Trophoblast cell (in vitro differentiated cells and primary cell): ENCODE measurements at places on chromosomes 5 and 9.

DNA sequence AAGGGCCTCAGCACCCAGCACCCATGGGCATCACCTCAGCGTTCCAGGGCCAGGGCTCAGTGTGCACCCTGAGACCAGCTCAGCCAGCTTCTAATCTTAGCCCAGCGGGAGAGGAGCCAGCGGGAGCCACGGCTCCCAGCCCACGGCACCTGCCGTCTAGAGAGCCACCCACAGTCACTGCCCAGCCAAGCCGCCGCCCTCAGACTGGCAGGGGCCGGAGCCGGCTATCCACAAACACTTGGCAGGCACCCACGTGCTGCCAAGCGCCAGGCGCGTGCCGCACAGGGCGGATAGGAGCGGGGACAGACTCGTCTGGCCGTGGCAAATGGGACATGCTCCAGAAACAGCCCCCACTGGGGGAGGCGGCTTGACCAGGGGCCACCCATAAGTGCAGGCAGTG lies 18.6 kb downstream of the BRD3 start:
- H3K27ac ChIP-seq: no peak overlapping the region
- no peak for DNase-seq
- no peaks in the 10 kb centered on the region for H3K27me3 ChIP-seq

- DNase-seq: no peak
- no peak overlapping the region for H3K4me3 ChIP-seq
- H3K27ac ChIP-seq: no peak overlapping the region
- H3K36me3 ChIP-seq: no peaks in the 10 kb centered on the region
Observed at GRCh38 chr5:119541716-119542115, 87.6 kb upstream of the FAM170A start.

- H3K4me1 ChIP-seq: no peaks in the 10 kb centered on the region
- H3K27ac ChIP-seq: no peak overlapping the region
- no peak for DNase-seq
- no peak overlapping the region for H3K4me3 ChIP-seq
Observed at GRCh38 chr9:99231711-99232110, 9.6 kb downstream of the SEC61B start.

- no peak overlapping the region for H3K27ac ChIP-seq
- H3K36me3 ChIP-seq: no peaks in the 10 kb centered on the region
- H3K4me1 ChIP-seq: no peaks in the 10 kb centered on the region
- DNase-seq: no peak
- H3K27me3 ChIP-seq: no peaks in the 10 kb centered on the region
Observed at GRCh38 chr5:93331863-93332262, 249.2 kb downstream of the NR2F1-AS1 start.

- H3K27me3 ChIP-seq: no peaks in the 10 kb centered on the region
- peaks cover 16% of the 10 kb centered on the region for H3K4me1 ChIP-seq
- H3K27ac ChIP-seq: no peak overlapping the region
Observed at GRCh38 chr5:169296419-169297143, 4.4 kb downstream of the SLIT3 start.

DNA sequence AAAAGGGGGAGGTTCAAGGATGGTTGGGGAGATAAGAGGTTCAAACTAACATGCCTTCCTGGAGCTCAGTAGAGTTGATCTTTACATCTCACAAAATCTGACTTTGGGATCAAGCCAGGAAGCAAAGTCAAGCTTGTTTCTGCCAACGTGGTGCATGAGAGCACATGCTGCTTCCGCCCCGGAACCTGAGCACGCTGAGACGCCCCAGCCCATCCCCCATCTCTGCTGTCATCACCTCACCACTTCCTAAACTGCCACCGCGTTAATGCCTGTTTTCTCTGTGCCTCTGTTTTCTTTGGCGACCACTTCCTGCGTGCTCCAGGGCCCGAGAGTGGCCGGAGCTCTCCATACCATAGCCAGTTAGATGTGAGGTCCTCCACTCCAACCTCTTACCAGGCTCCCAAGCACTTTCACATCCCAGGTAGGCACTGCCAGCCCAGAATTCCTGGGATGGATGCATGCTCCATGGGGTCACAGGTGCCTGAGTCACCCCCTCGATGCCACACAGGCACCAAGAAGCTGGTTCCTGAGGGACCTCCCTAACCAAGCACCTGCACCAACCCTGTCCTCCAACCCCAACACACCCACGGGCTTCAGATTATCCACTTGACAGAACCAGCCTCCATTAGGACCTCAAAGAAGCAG lies 31.2 kb upstream of the AFAP1L1 start:
- no peak overlapping the region for H3K4me3 ChIP-seq
- H3K4me1 ChIP-seq: peaks cover 1% of the 10 kb centered on the region
- no peak for DNase-seq
- H3K27me3 ChIP-seq: no peaks in the 10 kb centered on the region
- no peaks in the 10 kb centered on the region for H3K36me3 ChIP-seq

- no peaks in the 10 kb centered on the region for H3K36me3 ChIP-seq
- no peak overlapping the region for H3K27ac ChIP-seq
- H3K4me3 ChIP-seq: no peak overlapping the region
- no peak for DNase-seq
Observed at GRCh38 chr5:120432861-120433260, 31.2 kb upstream of the PRR16 start.

DNA sequence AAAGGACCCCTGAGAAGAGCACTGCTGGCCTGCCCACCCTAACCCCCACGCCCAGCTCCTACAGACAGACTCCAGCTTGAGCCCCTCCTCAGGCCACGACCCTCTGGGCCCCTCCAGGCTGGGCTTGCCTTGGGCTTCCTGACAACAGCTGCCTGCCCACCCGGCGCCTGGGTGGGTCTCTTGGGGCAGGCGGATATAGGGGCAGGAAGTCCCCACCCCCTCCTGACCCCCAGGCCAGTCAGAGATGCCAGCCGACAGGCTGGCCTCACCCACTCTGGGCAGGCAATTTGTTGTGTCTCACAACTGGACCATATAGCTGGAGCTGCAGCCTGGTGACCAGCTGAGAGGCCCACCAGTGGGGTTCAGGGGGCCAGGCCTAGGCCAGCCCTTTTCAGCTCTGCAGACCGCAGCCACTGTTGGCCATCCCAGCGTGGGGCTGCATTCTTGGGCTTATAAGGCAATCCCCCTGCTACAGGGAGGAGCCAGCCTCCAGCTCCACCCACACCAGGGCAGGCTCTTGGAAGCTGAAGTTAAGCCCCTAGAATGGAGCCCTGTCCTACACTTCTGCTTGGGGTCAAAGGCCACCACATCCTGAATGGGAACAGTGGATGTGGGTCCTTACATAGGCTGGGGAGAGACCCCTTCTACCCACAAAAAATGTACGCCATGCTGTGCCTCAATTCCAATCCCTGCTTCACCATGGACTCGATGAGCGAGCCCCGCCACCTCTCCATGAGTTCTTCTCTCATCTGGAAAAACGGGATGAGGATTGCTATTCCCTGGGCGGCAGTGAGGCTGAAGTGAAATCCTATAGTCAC lies 2.0 kb downstream of the PDLIM7 start:
- peaks cover 56% of the 10 kb centered on the region for H3K4me1 ChIP-seq
- peak overlapping the region; percentile 97 for H3K27ac ChIP-seq
- peaks cover 48% of the 10 kb centered on the region for H3K36me3 ChIP-seq
- peak overlapping the region; percentile 76 for H3K4me3 ChIP-seq
- no peak for DNase-seq

DNA sequence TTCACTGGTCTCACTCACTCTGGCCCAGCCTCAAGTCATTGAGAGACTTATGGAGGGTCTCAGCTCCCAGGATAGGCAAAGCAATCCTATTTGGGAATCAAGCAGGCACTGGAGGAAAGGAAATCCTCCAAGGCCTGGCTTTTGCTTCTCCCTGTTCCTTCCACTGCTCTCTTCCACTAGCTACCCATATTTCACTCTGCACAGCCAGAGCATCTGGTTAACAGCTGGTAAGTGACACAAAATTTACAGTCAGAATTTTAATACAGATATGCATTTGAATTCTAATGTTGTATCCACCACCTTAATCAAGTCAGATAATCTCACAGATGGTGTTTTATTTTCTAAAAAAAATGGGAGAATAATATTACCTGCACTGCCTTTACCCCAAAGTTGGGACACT lies 868 bp upstream of the C1QTNF2 start:
- no peak overlapping the region for H3K27ac ChIP-seq
- H3K4me3 ChIP-seq: no peak overlapping the region
- DNase-seq: no peak

DNA sequence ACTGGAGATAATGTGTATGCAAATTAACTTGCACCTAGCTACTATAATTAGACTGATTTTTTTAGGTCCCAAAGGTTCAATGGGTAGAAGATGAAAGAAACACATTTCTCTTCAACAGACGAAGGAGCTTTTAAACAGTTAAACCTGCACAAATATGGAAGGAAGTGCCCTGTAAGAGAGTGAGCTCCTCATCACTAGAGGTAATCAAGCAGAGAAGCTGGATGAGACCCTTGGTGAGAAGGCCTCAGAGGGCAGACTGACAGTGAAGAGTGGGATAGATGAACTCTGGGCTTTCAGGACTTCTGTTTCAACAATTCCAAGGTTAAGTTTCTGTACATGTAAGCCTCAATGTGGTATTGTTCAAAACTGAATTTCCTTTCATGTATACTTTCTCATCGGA lies 23.2 kb downstream of the PTPN3 start:
- no peaks in the 10 kb centered on the region for H3K27me3 ChIP-seq
- DNase-seq: no peak
- H3K4me1 ChIP-seq: peaks cover 2% of the 10 kb centered on the region
- H3K27ac ChIP-seq: no peak overlapping the region
- H3K4me3 ChIP-seq: no peak overlapping the region
- H3K36me3 ChIP-seq: no peaks in the 10 kb centered on the region

GRCh38 chr9:13841746-13842462 lies 472.0 kb downstream of the NFIB start:
- H3K4me1 ChIP-seq: peaks cover 5% of the 10 kb centered on the region
- no peak overlapping the region for H3K27ac ChIP-seq
- H3K36me3 ChIP-seq: no peaks in the 10 kb centered on the region
- no peak overlapping the region for H3K4me3 ChIP-seq
- no peak for DNase-seq
- H3K27me3 ChIP-seq: no peaks in the 10 kb centered on the region

GRCh38 chr5:90809311-90810056 lies 250.9 kb downstream of the ADGRV1 start:
- no peaks in the 10 kb centered on the region for H3K27me3 ChIP-seq
- no peaks in the 10 kb centered on the region for H3K36me3 ChIP-seq
- no peak overlapping the region for H3K27ac ChIP-seq
- no peak overlapping the region for H3K4me3 ChIP-seq
- no peak for DNase-seq

DNA sequence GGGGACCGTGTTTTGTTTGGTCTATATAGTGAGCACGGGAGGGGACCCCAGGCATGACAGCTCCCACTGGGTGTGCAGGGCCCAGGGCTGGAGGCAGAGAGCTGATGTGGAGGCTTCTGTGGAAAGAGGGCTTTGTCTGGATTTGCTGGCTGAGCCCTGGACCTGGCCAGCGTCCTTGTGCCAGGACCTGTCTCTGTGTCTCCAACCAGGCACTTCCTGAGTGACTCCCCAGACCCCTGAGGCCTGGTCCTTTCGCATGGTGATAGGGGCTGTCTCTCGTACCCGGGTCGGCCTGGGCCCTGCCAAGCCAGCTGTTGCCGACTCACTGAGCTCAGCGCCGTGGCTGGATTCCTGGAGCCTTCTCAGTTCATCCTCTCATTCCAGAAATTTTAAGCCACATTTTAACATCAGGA lies 77.6 kb downstream of the ADAMTS2 start:
- H3K27me3 ChIP-seq: no peaks in the 10 kb centered on the region
- peaks cover 71% of the 10 kb centered on the region for H3K4me1 ChIP-seq
- DNase-seq: peak; percentile 17
- no peak overlapping the region for H3K27ac ChIP-seq
- no peak overlapping the region for H3K4me3 ChIP-seq

DNA sequence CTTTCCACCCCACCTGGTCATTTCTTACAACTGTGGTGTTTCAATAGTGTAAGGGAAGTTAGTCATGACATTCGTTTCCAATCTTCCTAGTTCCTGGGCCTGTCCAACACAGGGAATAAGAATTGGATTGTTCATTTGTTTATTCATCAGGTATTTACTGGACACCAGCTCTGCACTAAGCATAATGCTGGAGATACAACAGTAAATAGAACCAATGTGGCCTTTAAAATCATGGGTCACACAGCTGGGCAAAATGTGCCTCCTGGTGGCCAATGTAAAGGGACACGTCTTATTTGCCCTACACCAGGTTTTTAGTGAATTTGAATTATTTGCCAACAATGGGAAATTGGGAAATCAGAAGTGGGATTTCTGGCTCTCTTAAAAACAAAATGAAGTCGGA lies 10.4 kb downstream of the ABLIM3 start:
- H3K27me3 ChIP-seq: no peaks in the 10 kb centered on the region
- H3K4me3 ChIP-seq: no peak overlapping the region
- no peaks in the 10 kb centered on the region for H3K36me3 ChIP-seq
- no peaks in the 10 kb centered on the region for H3K4me1 ChIP-seq
- no peak overlapping the region for H3K27ac ChIP-seq
- DNase-seq: peak; percentile 37

- no peak overlapping the region for H3K4me3 ChIP-seq
- no peaks in the 10 kb centered on the region for H3K27me3 ChIP-seq
Observed at GRCh38 chr5:58454025-58454424, 5.9 kb downstream of the PLK2 start.

GRCh38 chr9:35954942-35955546 lies 2.9 kb downstream of the OR2S2 start:
- H3K36me3 ChIP-seq: no peaks in the 10 kb centered on the region
- H3K4me1 ChIP-seq: peaks cover 5% of the 10 kb centered on the region
- DNase-seq: peak; percentile 65
- H3K4me3 ChIP-seq: no peak overlapping the region
- no peaks in the 10 kb centered on the region for H3K27me3 ChIP-seq

- peaks cover 7% of the 10 kb centered on the region for H3K4me1 ChIP-seq
- H3K36me3 ChIP-seq: no peaks in the 10 kb centered on the region
- no peak for DNase-seq
- H3K4me3 ChIP-seq: no peak overlapping the region
Observed at GRCh38 chr5:95941756-95942155, 19.9 kb downstream of the ELL2 start.

DNA sequence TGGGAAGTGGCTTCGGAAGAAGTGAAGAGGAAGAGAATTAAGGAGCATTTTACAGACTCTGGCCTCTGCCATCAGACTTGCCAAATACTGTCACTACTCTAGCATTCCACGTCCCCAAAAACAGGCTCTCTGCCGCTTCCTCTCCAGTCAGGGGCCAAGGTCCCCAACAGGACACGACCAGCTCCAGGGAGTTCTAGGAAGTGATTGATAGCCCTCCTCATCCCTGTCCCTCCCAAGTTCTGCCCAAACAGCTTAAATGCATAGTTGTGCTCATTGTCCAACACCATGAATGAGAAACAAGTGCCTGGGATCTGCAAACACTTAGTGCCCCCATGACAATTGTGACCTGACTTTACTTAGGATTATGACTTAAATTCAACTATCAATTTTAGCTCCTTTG lies 96.5 kb downstream of the MED10 start:
- no peaks in the 10 kb centered on the region for H3K4me1 ChIP-seq
- no peak overlapping the region for H3K4me3 ChIP-seq
- no peaks in the 10 kb centered on the region for H3K27me3 ChIP-seq
- no peaks in the 10 kb centered on the region for H3K36me3 ChIP-seq
- DNase-seq: no peak
- no peak overlapping the region for H3K27ac ChIP-seq
